ENCODE measurements at places on chromosomes 11 and 22. TPM values are rescaled to one million over a fixed set of nuclear protein-coding genes. Genes with fewer than 3 reads are reported as not detected.

GRCh38 chr22:30216710-30217109 lies 29.8 kb downstream of the LIF start:
- no peak overlapping the region for H3K4me3 ChIP-seq
- no peaks in the 10 kb centered on the region for H3K36me3 ChIP-seq
- H3K27ac ChIP-seq: no peak overlapping the region
- H3K4me1 ChIP-seq: no peaks in the 10 kb centered on the region

DNA sequence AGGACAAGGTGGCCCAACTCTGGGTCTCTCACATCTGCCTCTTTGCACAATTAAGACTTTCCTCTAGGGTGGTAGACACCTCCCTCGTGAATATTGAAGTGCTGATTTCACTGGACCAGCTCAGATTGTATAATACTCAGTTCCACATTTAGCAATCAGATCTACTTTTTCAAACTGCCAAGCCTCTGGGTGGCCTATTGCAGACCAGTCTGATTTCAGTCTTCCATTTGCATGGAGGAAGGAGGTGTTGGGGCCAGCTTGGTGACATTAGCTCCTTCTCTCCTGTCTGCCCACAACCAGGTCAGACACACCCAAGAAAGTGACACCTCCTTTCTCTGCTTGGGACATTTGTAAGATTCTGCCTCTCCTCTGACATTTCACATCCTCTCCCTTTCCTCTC lies 78.2 kb downstream of the PPFIBP2 start:
- peaks cover 30% of the 10 kb centered on the region for H3K4me1 ChIP-seq
- H3K27ac ChIP-seq: no peak overlapping the region
- H3K36me3 ChIP-seq: peaks cover 1% of the 10 kb centered on the region
- no peak overlapping the region for H3K4me3 ChIP-seq

DNA sequence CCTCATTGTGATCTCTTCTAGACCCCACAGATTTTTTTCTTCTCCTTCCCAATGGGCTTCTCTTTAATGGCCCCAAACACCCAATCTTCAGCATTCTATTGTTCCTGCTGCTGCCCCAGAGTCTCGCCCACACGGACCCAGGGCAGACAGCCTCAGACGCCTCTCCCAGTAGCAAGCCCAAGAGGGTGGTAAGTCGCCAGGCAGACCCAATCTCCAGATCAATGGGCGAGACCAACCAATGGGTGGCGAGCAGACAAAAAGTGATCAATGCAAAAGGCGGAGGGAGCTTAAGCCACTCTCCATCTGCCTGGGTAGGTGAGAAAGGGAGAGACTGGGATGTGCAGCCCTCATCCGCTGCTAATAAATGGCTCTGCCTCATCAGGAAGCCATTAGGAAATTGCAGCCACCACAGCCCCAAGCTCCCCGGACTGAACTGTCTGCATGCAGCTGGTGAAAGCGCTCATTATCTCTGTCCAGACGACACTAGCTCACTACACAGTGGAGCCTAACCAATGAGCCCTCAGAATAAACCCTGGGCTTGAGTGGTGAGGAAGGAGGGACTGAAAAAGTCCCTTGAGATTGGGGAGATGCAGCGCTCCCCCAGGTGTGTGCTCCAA lies 81.8 kb downstream of the ETS1 start:
- no peak overlapping the region for H3K4me3 ChIP-seq

DNA sequence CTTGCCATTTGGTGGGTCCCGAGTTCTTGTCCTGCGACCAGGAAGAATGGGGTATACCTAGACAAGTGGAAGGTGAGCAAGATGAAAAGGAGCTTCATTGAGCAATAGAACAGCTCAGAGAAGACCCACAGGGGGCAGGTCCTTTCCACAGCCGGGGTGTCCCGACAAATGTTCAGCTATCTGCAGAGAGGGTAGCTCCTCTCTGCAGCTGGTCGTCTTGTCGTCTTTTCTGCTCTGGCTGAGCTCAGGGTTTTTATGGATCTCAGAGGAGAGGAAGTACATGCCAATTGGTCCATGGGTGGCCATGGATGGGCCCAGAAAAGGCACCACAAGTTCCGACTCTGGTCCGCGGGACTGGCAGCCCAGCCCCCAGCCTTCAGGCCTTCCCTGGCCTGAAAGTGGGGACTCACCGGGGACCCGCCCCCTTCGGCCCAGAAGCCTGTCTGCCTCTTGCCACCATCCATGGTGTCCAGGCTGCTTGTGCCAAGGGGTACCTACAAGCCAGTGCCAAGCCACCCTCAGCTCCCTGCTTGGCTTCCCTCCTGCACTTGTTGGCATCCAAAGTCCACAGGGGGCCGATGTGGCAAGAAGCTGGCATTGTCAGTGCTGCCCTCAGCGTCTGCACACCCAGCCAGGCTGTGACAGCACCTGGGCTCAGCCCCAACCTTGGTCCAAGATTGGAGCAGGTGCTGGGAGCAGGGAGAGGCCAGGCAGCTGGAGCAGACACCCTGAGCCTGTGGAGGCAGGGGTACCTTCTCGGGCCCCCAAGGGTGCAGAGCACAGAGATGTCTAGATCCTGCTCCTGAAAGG lies 438.9 kb downstream of the TBC1D22A start:
- H3K4me1 ChIP-seq: no peaks in the 10 kb centered on the region
- peaks cover 2% of the 10 kb centered on the region for H3K36me3 ChIP-seq
- H3K4me3 ChIP-seq: no peak overlapping the region

GRCh38 chr11:56948991-56949515 lies 39.7 kb upstream of the OR5AK2 start:
- H3K27ac ChIP-seq: peak overlapping the region; percentile 46
- H3K4me3 ChIP-seq: no peak overlapping the region
- peaks cover 12% of the 10 kb centered on the region for H3K4me1 ChIP-seq
- no peak for DNase-seq
- H3K36me3 ChIP-seq: peaks cover 15% of the 10 kb centered on the region
- H3K27me3 ChIP-seq: no peaks in the 10 kb centered on the region

GRCh38 chr11:119940401-119940976 lies 197.4 kb downstream of the TRIM29 start:
- H3K4me3 ChIP-seq: no peak overlapping the region
- no peaks in the 10 kb centered on the region for H3K36me3 ChIP-seq
- H3K27me3 ChIP-seq: peaks cover 38% of the 10 kb centered on the region
- H3K27ac ChIP-seq: no peak overlapping the region
- no peak for DNase-seq

- peaks cover 43% of the 10 kb centered on the region for H3K4me1 ChIP-seq
- peak overlapping the region; percentile 87 for H3K27ac ChIP-seq
- no peak for DNase-seq
- H3K27me3 ChIP-seq: peaks cover 18% of the 10 kb centered on the region
- H3K4me3 ChIP-seq: peak overlapping the region; percentile 76
Observed at GRCh38 chr11:46279126-46280099, 2.0 kb downstream of the CREB3L1 start.

DNA sequence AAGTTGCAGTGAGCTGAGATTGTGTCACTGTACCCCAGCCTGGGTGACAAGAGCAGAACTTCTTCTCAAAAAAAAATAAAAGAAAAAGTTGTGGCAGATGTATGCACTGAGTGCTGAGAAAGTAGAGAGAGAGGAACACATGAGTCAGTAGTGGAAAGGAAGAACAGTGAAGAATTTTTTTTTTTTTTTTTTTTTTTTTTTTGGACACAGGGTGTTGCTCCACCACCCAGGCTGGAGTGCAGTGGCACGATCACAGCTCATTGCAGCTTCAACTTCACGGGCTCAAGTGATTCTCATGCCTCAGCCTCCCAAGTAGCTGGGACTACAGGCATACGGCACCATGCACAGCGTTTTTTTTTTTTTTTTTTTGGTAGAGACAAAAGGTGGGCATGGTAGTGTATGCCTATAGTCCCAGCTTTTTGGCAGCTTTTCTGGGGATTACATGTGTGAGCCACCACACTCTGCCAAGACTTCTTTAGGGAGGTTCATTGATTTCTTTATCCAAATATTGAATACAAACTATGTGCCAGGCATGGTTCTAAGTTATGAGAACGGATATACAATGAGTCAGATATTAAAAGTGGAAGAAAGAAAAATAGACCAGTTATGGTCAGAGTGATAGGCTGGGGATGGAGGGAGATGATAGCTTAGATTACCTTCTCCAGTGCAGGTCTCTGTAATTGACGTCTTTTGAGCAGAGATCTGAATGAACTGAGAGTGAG lies 62.0 kb downstream of the YAP1 start:
- no peaks in the 10 kb centered on the region for H3K27me3 ChIP-seq
- peak overlapping the region; percentile 59 for H3K27ac ChIP-seq
- H3K36me3 ChIP-seq: peaks cover 31% of the 10 kb centered on the region
- H3K4me1 ChIP-seq: peaks cover 19% of the 10 kb centered on the region
- no peak for DNase-seq

- H3K27me3 ChIP-seq: peaks cover 3% of the 10 kb centered on the region
- H3K36me3 ChIP-seq: peaks cover 6% of the 10 kb centered on the region
- peaks cover 36% of the 10 kb centered on the region for H3K4me1 ChIP-seq
- DNase-seq: no peak
Observed at GRCh38 chr11:129426038-129426437, 50.4 kb downstream of the BARX2 start.

DNA sequence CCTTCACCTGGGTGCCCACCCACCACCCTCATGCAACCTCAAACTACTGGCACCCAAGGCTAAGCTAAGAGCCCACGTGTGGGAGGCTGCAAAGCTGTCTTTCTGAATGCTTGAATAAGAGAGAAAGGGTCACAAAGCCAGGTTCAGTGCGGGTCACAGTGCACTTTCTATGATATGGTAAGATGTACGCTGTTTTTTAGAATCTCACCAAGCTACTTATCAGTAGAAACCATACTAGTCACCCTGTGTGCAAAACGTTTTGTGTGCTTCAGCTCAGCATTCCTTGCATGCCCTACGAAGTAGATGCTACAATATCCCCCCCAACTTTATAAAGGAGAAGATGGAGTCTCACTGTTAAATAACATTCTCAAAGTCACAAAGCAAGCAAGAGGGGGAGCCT lies 14.9 kb downstream of the P2RX3 start:
- no peak overlapping the region for H3K4me3 ChIP-seq
- peaks cover 7% of the 10 kb centered on the region for H3K27me3 ChIP-seq
- H3K36me3 ChIP-seq: no peaks in the 10 kb centered on the region

Gene C22orf15
- not detected for total RNA-seq

Gene VWCE
- 40.1 TPM for total RNA-seq

Gene PHF5A
- total RNA-seq: 44.3 TPM
